ENCODE measurements at places on chromosomes 13 and 19. TPM values are rescaled to one million over a fixed set of nuclear protein-coding genes. Genes with fewer than 3 reads are reported as not detected.

TEAD2 gene
- total RNA-seq: 19.2 TPM

NOTCH3 gene
- 26.4 TPM for total RNA-seq

DNA sequence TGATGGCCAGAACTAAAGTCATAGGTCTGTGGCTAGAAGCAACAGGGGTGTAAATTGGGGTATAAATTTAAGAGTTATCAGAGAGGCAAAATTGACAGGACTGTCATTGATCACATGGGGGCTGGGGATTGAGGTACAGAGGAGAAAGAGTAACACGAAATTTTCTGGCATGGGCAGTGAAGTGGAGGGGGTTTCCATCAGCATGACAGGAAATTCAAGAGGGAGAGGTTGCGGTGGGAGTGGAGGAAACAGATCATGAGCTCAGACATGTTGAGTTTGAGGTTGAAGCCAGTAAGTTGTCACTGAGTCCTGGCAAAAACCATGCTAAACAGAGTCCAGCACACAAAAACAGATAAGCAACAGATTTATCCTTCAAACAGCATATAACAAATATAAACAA is 192.1 kb upstream of the TSC22D1 start:
- DNase-seq: no peak

- DNase-seq: peak; percentile 98
Measured at GRCh38 chr19:13053761-13054625, 48.7 kb downstream of the LYL1 start.

- peak; percentile 78 for DNase-seq
Measured at GRCh38 chr19:48967346-48968178, 2.5 kb downstream of the FTL start.

- no peak for DNase-seq
Measured at GRCh38 chr13:29761815-29762214, 88.6 kb downstream of the UBL3 start.

DNA sequence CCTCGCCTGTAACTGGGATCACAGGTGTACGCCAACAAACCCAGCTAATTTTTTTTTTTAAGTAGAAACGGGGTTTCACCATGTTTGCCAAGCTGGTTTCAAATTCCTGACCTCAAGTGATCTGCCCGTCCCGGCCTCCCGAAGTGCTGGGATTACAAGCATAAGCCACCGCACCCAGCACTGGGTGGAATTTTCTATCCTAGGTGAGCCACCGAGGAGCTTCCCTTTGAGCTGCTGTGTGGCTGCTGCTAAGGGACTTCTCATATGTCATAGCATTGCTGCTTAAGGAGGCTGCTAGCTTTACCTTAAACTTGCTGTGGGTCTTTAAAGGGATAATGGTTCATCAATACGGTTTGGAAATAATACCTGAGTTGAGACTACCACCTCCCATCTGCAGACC is 2.9 kb upstream of the AMER2 start:
- no peak for DNase-seq

DNA sequence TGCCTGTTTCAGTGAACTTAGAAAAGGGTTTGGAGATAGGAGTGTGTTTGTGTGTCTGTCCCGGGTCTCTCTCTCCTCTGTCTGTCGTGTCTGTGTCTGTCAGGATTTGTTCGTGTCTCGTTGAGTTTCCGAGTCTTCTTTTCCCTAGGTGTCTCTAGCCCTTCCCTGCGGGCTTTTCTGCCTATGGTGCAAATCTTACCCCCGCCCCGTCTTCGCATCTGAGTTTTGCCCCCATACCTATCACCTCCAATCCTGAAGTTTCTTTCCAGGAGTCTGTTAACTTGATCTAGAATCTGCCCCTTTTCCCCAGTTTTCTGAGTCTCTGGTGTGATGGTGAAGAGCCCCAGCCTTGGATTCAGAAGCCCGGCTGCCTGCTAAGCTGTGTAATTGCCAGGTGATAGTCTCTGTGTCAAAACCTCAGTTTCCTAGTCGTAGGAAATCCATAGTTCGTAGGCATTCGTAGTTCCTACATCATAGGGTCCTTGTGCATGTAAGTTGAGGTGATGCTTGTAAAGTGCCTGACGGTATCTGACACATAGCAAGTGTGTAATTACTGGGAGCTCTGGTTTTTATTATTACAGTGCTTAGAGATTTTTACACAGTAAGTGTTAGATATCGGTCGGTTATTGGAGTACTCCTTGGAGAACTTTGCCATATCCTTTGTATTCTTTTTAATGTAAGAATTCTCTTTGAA is 782 bp downstream of the EPN1 start:
- DNase-seq: no peak

DNA sequence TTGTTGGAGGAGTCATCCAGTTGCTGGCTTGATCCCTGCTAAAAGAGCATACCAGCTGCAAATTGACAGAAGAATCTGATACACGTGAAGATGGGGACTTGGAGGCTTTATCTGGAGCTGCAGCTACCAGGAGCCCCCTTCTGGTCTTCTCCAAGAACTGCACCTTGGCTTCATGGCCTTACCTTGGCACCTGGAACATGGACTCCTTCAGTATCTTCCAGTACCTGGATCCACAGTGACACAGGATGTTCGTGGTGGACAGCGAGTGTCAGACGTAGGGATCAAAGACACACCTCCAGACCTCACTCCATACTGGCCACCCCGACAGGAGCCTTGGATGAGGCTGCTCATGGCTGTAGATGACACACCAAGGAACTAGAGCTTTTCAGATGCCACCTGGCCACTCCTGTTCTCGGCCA is 9.9 kb upstream of the ACSBG2 start:
- peak; percentile 67 for DNase-seq

- DNase-seq: peak; percentile 32
Measured at GRCh38 chr19:32104153-32104849, 241.1 kb upstream of the ZNF507 start.

- no peak for DNase-seq
Measured at GRCh38 chr19:40457953-40458596, 7.5 kb downstream of the BLVRB start.
